ENCODE measurements at places on chromosomes 2 and 18. TPM values are rescaled to one million over a fixed set of nuclear protein-coding genes. Genes with fewer than 3 reads are reported as not detected.
A peak's percentile ranks its signal among the peaks of the same experiment; 100 is the strongest.

SERPINB12 gene
- 1.3 TPM for polyA plus RNA-seq

DYNAP gene
- polyA plus RNA-seq: not detected

DNA sequence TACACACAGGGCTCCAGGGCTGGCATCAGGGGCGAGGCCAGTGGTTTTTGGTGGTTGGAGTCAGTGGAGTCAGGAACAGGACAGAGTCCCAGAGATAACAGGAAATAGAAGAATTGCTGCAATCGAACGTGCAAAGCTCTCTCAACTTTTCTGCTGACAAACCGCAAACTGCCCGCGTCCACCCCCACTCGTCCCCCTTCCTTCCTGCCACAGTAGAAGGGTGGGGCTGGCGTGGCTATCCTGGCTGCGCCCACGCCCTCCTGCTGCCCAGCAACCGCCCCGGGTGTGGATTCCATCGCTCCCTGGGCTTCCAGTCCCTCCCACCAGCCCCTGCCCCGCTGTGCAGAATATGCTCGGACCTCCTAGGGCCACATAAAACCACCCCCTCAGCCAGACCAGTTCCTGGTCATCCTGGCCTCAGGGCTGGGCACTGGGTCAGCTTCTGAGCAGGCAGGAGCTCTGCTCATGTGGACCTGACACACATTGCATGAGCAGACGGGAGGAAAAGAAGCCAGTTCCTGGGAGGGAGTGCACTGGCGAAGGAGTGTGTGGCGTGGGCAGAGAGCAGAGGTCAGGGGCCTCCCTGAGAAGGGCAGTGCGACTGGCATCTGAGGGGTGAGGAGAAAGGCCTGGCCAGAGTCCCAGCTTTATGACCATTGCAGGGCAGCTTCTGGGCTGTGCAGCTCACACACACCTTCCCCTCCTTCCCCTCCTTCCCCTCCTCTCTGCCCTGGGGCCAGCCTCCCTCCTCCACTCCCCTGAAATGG lies 85.4 kb upstream of the ATG16L1 start:
- DNase-seq: peak; percentile 30

DNA sequence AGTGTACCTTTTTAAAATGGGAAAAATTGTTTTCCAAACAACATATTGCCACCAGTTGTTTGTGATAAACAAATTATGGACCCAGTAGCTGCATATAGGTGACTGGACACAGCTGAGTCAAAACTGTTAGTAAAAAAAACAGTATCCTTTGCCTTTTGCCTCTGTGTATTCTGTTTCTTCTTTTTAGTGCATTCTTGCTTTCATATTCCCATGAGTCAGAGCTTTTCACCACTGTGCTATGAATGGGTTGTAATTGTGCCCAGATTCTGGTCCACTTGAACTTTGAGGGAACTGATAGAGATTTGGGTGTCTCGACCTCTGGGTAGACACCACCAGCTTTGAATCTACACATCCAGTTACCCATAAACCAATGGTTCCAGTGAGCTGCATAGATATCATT lies 1441.9 kb upstream of the ZEB2 start:
- no peak for DNase-seq

All from muscle of leg (tissue), 16 donors.